ENCODE measurements at places on chromosomes 12 and 14.

DNA sequence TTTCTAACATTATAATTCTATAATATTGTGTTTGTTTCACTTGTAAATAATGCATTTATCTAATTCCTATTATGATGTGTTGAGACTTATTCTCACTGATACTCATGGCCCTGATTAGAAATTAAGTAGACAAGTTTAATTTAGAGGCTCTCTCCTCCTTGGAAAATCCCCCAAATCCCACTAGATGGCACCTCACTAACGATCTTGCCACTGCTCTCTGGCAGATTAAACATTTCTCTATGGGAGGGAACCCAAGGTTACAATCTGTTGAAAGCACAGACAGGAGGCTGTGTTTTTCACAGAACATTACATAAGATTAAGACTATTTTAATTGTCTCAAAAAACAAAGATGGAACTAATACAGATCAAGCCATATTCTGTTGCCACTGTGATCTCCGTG is 318.7 kb downstream of the LRFN5 start:
- DNase-seq, result peak; percentile 16

GRCh38 chr12:108438667-108439066 is 76.4 kb upstream of the FICD start:
- DNase-seq, result no peak

GRCh38 chr12:56688129-56688845 is at the start of gene PTGES3:
TSS of gene PTGES3 (minus strand) at chr12:56688284. CDS start at chr12:56687999, 285 bp downstream.
- DNase-seq, result peak; percentile 96

DNA sequence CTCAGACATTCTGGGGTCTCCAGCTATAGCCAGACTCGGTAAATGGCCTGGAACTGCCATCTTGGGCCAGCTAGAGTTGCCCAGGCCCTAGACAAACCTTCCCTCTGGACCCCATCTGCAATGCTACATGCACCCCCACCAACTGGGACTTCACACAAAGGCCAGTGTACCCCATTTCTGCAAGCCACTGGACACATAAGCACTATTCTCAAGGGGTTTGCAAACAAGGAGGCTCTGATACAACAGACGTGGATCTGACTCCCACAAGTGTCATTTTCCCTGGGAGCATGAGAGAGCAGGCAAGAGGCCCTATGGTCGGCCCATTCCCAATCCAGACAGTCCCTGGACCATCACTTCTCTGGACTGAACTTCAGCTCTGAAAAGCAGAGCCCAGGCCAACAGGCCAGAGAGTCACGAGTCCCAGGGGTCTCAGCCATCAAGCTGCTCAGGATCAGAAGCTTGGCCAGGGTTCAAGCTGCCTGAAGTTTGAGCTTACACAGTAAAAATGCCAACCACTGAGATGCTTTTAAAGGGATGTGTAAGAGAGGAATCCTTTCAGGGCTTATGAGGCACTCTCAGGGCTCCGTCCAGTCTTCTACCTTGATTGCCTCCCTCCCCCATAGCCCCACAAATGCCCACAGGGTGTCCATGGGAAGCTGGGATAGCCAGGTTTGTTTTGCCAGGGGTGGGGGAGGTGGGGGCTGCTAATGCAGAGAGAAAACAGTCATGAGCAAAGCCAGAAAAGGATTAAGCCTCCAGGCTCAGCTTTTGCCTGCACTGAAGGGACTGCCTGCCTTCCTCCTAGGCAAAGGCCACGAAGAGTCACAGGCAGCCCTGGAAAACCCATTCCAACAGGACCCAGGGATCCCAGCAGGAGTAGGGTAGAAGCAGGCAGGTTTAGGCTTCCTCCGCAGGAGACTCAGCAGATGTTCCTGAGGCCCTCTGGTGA is 31.7 kb upstream of the PNMA1 start:
- no peak for DNase-seq

- no peak for DNase-seq
Observed at GRCh38 chr12:123607756-123608155, 5.9 kb downstream of the DDX55 start.

GRCh38 chr12:51678086-51678724 is 87.2 kb downstream of the SCN8A start:
- peak; percentile 36 for DNase-seq

DNA sequence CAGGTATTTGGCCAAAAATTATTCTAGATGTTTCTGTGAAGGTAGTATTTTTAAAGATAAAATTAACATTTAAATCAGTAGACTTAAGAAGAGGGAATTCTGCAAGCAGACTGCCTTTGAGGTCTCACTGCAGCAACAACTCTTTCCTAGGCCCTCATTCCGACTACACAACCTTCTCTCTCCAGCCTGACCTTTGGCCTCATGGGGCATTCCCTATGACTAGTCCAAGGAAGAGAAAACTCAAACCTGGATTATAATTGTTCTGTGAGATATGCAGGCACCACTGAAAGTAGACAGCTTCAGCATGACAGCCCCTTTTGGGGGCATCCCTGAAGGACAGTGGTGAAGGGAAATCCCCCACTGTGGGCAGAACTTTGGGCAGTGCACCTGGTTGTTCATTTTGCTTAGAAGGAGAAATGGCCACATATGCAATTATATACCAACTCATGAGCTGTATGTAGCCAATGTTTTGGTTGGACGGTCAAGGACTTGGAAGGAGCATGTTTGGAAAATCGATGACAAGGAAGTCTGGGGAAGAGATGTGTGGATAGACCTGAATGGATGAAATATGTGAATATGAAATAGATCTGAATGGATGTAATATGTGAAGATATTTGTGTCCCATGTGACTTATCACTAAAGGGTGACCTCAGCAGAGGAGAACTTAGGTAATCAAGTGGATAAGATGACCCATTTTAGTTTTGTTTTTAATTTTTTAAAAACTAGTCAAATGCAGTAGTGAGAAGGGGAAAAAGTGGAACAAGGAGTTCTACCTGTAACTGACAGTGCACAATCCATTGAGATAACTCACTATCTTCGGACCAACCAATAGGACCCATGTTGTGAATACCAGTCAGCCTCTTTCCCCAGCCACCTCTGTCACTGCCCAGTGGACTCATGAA is 233.3 kb upstream of the FOXN3 start:
- DNase-seq, result no peak

DNA sequence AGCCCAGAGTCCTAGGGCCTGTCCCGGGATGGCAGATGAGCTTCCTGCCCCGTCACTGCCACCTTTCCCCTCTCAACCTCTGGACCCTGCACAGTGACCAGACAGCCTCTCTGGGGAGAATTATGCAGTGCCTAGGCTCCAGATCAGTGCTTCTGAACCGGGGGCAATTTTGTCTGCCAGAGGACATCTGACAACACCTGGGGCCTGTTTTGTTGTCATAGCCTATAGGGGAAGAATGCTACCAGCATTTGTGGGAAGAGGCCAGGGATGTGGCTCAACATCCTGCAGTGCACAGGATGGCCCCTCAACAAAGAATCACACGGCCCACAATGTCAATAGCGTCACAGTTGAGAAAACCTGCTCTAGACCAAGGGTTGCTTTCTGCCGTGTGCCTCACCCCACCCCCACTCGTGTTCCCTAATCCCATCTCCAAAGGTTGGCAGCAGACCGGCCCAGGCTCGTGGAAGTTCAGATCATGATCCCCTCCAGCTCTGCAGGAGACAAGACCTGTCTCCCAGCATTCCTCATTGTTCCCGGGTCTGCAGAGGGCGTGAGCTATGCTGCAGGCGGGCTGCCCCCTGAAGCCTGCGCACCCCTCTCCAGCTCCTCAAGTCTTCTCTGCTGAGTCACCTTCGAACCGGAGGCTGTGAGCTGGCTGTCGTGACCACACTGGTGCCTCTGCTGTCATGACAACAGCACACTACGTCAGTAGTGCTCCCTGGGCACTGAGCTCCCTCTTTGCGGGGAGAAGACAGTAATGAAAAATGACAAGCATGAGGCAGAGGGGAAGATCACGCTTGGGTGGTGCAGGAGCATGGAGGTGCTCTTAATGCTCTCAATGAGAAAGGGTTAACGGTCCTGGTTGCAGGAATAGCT is 2.0 kb upstream of the GAPDH start:
- peak; percentile 94 for DNase-seq

- no peak for DNase-seq
Observed at GRCh38 chr14:91041450-91041849, 19.0 kb downstream of the RPS6KA5 start.

DNA sequence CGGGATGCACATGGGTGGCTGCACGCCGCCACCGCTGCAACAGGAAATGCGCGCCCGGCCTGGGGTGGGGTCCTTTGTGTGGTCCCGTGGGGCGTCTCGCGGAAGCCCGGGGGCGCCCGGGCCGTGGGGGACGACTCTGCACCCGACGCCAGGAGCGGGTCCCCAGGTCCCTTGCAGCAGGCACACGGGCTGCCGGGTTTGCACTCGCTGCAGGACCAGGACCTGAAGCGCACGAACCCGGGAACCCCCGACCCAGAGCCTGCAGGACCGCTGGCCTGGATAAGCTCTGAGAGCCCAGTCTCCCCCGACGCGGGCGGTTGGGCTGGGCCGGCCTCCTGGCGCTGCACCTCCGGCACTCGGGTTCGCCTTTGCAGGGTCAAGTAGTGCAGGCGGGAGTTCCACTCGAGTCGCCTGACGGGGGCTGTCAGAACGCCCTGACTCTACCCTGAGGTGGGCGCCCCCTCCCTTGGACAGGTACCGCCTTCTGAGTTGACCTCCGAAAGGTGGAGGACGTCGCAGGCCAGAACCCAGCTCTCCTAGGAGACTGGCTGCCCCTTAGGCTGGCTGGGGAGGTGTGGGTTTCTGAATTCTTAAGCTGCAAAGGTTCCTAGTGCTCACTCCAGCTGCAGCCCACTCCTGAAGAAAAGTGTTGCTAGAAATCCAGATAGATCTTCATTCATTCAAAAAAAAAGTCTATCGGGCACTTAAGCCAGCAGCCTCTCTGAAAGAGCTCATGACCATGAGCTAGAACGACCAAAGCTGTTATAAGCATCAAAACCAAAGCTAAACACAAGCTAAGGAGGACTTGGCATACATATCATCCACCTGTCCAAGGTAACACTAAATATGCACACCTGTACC is 68.0 kb downstream of the RNF34 start:
- no peak for DNase-seq

DNA sequence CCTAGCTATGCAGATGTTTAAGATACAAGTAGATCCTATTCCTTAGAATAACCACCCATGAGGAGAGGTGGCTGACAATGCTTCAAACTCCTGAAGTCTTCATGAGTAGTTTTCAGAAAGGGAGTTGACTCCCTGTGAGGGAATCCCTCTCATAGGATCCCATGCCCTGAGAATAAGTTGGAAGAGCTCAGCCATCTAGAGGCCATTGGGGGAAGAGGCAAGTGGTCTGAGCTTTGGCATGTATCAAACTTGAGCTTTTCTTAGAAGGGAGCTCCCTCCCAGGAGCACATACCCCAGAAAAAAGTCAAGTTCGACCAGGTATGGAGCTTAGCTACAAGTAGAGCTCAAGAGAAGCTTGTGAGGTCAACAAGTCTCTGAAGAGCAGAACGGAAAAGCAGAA is 165.7 kb upstream of the RBM19 start:
- no peak for DNase-seq

GRCh38 chr12:132698341-132698740 is 11.0 kb downstream of the PXMP2 start:
- no peak for DNase-seq
